ENCODE measurements at places on chromosomes 3 and 15. TPM values are rescaled to one million over a fixed set of nuclear protein-coding genes. Genes with fewer than 3 reads are reported as not detected.

DNA sequence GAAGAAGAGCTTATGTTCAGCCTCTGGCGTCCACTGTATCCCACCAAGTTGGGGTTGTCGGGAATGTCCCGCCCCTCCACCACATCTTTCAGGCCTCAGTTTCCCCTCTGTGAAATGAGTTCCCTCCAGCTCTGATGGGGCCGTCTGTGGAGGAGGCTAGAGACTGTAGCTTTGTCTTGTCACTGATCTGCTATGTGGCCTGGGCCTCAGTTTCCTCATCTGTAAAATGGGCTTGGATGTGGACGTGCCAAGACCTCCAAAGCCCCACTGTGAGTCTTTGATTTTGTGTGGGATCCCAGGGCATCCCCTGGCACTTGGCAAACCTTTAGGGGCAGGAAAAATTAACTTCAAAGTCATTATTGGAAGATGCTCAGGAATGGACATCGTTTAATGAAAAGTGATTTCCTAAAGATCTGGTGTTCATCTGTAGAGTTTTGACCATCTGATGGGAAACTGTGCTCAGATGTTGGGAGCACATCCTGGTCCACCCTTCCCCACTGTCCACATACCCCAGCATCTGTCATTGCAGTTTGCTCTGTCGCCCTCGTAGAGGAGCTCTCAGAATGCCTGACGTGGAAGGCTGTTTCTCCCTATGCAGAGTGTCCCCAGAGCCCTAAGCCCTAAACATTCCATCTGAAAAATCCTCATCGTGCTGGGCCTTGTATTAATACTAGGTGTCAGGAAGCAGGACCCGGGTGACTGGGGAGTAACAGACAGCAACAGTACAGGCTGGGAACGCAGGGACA lies 28.5 kb downstream of the SLC6A6 start:
- DNase-seq, result no peak

DNA sequence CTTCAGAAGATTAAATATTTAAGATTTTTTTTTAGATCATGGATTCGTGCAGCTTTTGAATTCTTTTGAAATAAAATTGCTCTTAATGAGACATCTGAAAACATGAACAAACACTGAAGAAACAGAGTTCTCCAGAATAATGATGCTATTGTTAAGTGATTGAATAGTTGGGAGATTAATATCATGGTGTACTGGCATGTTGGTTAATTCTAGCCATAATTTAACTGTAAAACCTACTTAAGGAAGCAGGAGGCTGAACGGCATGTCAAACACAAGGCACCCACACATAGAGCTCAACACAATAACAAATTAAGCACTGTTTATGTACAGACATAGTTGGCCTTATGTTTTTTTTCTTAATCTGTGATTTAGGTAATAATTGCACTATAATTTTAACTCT lies 185.6 kb downstream of the RBMS3 start:
- DNase-seq, result no peak

DNA sequence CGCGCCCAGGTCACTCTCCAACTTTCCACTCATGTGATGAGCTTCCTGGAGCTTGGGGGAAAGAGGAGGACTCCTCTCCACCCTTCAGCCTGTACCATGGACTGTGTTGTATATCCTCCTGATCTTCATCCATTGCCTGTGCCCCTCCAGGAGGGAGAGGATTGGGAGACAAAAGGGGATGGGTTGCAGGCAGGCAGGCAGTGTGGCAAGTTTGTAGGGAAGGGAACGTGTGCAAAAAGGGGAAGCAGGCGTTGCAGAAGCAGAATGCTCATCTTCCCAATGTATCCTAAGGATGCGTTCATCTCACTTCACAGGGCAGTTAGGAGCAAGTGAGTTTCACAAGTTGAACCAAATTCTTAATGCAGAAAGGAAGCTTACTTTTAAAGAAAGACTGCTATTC lies 28.1 kb upstream of the GHSR start:
- DNase-seq, result no peak

GRCh38 chr15:88419830-88420229 lies 47.4 kb downstream of the MRPL46 start:
- no peak for DNase-seq

GRCh38 chr3:23076437-23076836 lies 126.7 kb upstream of the UBE2E2 start:
- no peak for DNase-seq

DNA sequence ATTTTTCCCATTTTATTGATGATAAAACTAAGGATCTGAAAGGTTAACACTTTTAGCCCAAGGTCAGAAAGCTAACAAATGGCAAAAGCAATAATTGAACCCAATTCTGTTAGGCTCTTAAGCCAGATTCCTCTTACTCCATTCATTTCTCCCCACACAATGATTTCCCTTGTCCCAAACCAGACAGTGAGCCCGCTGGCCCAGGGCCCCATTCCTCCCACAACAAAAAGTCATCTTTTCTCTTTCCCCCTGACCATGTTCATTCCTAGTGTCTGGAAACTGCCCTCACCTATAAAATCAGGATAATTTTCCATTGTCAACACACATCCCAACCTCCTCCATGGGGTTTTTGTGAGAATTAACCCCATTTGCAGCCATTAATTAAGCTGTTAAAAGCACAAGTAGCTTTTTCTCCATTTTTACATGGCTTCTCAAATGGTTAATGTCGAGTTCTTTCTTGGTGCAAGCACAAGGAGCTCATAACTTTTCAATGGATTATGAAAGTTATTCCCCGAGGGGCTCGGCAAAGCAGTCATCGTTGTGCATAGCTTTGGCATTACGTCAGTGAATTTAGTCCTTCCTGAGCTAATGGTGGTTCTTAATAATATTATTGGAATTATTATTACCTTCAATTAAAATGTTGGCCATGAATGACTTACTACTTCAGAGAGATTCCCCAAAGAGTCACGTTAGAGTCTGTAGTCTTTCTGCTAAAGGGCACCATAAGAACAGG lies 151.0 kb upstream of the WNT5A start:
- DNase-seq, result no peak

GRCh38 chr3:122969585-122970469 lies 57.7 kb downstream of the SEMA5B start:
- DNase-seq, result no peak

PARP9 gene
- 24.4 TPM for total RNA-seq

EOMES gene
- total RNA-seq, result 0.60 TPM

Measured in Karpas-422 (cell line).